ENCODE measurements at places on chromosomes 3 and 15. TPM values are rescaled to one million over a fixed set of nuclear protein-coding genes. Genes with fewer than 3 reads are reported as not detected.
A peak's percentile ranks its signal among the peaks of the same experiment; 100 is the strongest.

The SOX14 gene
- total RNA-seq, result not detected

The TMEM212 gene
- total RNA-seq, result not detected

The NME9 gene
- 0.13 TPM for total RNA-seq

The ZNF502 gene
- total RNA-seq, result 0.79 TPM

The PLA2G4B gene
- 2.7 TPM for total RNA-seq

The DNAH12 gene
- total RNA-seq, result not detected

The ADGRG7 gene
- total RNA-seq, result not detected

The UACA gene
- 27.8 TPM for total RNA-seq

The MRAS gene
- total RNA-seq, result 75.6 TPM

The SLC15A2 gene
- total RNA-seq, result not detected

The APOD gene
- total RNA-seq, result not detected

The GRAMD2A gene
- not detected for total RNA-seq

DNA sequence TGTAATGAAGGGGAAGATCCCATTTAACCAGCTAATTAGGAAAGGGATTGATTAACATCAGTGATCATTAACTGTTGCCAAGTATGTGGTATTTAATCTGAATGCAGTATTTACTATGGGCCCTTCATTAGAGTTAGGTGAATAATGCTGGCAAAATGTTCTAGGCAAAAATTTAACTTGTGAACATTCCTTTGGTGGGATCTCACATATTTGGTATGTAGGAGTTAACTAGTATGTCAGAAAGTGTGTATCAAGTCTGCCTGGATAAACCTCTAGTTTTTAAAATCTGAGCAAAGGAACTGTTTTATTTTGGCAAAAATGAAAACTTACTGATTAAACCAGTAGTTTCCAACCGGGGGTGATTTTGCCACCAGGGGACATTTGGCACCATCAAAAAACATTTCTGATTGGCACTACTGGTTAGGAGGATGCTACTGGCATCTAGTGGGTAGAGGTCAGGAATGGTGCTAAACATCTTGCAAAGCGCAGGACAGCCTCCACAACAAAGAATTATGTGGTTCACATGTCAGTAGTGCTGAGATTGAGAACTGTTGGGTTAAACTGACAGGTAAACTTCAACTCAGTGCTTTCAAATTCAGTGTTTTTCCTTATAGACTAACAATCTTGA is 22.5 kb downstream of the LRTM1 start:
- DNase-seq, result no peak

- peak; percentile 10 for DNase-seq
Observed at GRCh38 chr3:128945041-128945877, 48.6 kb downstream of the CFAP92 start.

DNA sequence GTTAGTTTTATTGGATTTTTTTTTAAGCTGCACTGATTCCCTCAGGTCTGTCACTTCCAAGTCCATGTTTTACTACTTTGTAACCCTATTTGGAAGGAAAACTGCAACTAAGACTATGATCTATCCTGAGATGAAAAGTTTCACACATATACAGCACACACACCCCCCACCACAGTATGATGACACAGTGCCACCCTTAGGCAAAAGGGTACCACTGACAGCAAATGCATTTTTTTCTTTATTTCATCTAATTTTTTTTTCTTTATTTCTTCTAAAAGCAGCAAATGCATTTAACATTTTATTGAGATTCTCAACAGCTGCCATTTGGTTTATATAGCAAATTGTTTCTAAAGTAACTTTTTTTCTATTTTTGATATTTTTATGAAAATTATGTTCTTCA is 21.2 kb downstream of the NGRN start:
- DNase-seq, result no peak

DNA sequence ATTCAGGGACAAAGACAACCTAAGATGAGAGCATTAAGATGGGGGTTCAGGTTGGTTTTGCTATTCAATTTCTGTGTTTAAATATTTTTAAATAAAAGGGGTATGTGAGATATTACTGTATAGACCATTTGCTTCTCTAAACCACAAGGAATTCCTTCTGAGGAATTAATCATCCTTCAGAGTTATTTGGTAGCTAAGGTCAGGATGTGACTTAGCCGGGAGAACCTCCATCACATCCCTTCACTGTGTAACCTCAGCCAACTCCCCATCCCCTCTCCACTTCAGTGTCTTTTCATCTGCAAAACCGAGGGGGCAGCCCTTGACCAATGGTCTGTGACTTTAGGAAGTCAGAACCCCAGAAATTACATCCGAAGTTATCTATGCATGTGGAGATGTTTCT is 48.7 kb upstream of the SKOR1 start:
- DNase-seq, result no peak

- DNase-seq, result no peak
Observed at GRCh38 chr3:188900421-188900951, 271.3 kb upstream of the TPRG1 start.

DNA sequence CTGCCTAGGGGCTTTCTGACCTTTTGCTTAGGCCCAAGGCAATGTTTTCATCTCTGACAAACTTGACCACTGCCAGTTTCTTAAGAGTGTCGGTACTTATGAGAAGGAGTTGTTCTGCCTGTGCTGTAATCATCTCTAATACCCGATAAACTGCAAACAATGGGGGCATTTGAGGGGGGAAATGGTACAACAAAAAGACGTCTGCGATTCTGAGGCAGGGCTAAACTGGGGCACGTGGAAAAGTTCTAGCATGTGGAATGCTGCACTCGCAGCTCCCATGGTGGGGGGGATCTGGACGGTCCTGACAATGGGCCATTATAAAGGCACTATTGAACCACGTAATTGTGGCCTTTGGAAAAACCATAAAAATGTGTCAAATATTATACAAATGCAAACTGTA is 73.1 kb upstream of the SAMMSON start:
- DNase-seq, result no peak

- DNase-seq, result no peak
Observed at GRCh38 chr3:185328324-185329004, 34.5 kb upstream of the MAP3K13 start.

DNA sequence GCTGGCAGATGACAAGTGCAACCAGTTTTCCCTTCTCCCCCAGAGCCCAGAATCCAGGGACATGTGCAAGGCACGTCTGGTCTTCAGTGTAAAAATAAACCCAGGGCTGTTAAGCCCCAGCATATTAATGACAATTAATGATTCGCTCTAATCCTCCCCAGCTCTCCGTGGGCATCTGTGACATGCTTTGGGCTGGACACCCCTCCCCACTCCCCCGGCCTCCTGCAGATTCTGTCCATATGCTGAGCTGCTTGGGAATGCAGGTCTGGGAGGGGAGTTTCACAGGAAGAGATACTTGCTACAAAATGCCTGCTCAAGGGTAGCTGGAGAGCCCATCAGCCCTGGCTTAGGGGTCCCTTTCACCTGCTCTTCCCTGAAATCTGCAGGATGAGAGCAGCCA is 43.0 kb upstream of the NTRK3 start:
- DNase-seq, result no peak

DNA sequence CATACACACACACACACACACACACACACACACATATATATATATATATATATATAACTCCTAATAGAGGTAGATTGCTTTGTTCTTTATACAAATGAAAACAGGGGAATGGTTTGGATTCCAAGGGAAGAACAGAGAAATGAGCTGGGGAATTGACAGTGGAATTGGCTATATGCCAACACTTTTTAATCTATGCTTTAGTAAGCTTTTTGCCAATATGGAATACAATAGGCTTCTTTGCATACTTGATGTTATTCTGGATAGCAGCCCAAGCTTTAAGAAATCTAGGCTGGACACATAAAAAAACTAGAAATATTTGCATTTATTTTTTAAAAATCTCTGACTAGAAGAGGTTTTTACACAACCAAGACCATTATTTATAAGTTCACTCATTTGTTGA is 334.2 kb upstream of the MDFIC2 start:
- no peak for DNase-seq

- no peak for DNase-seq
Observed at GRCh38 chr15:49464522-49464921, 41.5 kb downstream of the FGF7 start.

GRCh38 chr15:89458440-89458839 is 37.9 kb downstream of the RHCG start:
- no peak for DNase-seq

GRCh38 chr3:123424321-123424998 is 24.4 kb downstream of the ADCY5 start:
- DNase-seq, result no peak

- no peak for DNase-seq
Observed at GRCh38 chr3:127458696-127459604, 131.6 kb downstream of the TPRA1 start.

DNA sequence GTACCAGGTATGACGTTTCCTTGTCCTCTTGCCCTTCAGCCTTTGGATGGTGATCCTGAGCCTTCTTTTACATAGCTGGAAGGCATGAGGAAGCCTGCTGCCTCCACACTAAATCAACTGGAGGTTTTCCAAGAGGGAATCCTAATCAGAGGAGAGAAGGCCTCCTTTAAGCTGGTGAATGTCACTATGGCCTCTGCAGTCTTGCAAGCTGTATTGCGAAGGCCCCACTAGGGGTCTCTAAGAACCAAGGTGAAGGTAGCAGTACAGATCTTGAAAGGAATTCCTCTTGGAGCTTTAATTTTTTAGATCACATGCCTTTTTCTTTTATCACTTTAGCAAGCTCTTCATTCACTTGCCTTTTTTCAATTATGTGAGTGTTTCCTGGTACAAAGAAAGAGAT is 119.2 kb downstream of the GHSR start:
- DNase-seq, result no peak

DNA sequence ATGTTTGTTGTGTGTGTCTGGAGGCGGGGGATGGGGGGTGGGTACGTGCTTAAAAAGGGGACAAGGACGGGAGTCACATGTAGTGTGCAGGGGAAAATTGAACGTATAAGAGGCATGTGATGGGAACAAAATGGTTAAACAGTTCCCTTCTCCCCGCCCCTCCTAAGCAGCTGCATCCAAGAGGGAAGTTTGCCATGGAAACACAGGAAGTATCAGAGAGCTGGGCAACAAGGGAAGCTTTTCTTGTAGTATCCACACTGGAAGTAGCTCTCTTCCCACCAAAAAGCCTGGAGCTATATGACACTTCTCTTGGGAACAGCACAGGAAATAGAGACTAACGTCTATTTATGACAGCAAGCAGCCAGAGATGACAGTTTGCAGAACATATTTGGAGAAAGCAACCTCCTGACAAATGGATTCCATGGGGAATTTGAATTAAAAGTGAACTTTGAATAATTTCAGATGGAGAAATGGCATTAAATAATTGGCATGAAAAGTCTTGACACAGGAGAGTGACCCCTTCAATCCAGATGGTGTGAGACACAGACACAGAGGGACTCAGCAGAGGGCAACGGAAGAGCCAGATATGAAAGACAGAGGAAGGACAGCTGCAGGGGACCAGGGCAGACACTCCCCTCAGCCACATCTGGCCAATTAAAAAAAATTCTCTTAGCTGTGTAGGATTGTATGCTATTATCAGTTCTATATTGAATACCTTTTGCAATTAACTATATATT is 294.2 kb upstream of the TBL1XR1 start:
- DNase-seq, result no peak

- no peak for DNase-seq
Observed at GRCh38 chr3:71010726-71011455, 572.6 kb downstream of the FOXP1 start.

DNA sequence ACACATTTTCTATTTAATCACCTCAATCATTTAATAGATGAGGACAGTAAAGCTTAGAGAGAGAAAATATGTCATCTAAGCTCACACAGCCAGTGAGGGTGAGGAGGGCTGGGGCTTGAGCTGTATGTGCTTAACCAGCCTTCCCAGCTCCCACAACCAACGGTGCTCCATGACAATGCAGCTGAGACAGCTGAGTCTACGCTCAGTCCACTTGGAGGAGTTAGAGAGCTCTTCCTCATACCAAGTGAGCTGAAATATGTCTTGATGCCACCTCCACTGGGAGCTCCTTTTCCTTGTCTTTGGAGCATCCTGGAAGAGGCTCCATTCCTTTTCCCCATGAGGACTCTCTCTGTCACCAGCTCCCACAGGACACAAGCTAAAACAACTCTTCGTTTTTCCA is 9.3 kb downstream of the HOMER2 start:
- DNase-seq, result no peak

- no peak for DNase-seq
Observed at GRCh38 chr15:53830707-53831386, 71.4 kb upstream of the WDR72 start.

- DNase-seq, result no peak
Observed at GRCh38 chr3:15819576-15819975, 21.8 kb upstream of the ANKRD28 start.

DNA sequence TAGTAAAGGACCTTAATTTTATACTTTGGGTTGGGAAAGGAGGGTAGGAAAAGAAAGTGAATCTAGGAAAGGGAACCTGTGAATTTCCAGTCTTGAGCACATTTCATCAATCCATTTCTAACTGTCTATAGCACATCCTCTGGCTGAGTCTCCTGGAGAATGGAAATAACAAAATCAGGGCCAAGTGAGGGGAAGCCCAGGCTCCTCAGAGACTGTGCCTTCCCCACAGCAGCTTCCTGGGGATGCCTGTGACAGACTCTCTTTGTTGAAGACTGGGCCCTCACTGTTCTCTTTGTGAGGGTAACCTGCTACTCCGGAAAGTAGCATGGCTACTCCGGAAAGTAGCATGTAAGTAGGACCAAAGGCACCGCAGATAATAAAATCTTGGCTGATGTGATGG is 22.6 kb upstream of the CSPG5 start:
- DNase-seq, result no peak

DNA sequence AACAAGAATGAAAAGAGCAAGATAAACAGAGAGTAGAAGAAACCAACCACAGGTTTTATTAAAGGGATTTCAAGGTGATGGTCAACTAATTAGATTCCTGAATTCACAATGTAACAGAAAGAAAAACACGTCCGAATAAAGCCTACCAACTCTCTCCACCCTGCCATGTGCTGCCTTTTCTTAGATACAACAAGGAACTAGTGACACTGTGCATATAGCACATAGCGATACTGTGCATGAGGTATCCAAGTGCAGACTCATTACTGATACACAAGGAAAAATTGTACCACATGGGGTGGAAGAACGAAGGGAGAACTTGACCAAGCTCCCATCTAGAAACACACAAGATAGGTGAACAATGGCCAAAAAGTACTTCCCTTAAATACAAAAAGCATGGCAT is 154.6 kb downstream of the MAGI1 start:
- DNase-seq, result no peak

- no peak for DNase-seq
Observed at GRCh38 chr3:186917512-186918312, 12.6 kb upstream of the ST6GAL1 start.

GRCh38 chr3:112002096-112002971 is 3.6 kb downstream of the TAGLN3 start:
- DNase-seq, result no peak

DNA sequence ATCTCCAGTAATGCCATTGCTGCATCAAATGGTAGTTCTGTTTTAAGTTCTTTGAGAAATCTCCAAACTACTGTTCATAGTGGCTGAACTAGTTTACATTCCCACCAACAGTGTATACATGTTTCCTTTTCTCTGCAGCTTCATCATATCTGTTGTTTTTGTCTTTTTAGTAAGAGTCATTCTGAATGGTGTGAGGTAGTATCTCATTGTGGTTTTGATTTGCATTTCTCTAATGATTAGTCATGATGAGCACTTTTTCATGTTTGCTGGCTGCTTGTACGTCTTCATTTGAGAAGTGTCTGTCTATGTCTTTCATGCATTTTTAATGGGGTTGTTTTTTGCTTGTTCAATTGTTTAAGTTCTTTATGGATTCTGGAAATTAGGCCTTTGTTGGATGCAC is 10.2 kb upstream of the GCSAM start:
- DNase-seq, result no peak

All from SJSA1 (cell line).